ENCODE measurements at places on chromosomes 16 and 17.

DNA sequence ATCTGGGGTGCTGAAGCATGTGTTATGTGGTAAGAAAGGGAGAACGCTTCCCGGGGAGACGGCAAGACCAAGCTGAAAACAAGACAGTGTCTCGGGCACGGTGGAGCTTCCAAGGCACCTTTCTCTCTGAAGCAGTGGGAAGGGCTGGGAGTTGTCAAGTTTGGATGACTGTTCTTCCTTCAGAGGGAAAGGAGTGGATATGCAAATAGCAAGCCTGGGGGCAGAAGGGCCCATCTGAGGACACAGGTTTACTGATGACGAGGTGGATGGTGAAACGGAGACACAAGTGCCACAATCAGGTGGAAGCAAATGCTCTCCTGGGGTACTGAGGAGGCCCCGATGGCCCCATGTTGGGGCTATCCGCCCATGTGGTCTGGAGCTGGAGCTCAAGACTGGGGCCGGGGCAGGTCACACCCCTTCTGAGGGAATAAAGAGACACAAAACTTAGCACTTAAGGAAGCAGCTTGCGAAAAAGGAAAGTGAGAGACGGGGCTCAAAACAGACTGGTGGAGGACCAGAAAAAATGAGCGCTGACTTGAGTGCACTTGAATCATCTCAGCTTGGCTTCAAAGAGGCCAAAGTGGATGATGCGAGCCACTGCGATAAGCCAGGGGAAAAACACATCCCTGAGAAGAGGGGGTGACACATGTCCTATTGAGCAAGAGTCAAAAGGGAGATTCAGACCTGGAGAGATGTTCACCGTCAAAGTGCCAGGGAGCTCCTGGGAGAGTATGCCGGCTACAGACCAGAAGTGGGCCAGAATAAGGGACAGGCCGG lies 34.8 kb upstream of the MTSS2 start:
- DNase-seq: no peak

DNA sequence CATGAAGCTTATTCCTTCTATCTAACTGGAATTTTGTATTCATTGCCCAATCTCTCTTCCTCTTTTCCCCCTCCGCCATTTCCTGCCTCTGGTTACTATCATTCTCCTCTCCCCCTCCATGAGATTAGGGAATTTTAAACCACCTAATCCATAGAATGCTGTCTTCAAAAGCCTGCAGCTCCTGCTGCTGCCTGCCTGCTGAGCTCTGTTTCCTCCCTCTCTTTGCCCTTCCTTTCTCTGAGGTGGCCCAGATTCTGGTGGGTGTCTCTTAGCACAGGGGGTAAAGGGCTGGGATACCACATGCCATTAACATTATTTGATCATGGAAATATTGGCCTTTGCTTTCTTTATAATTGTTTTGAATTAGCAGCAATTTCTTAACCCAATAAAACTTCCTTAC lies 241.6 kb downstream of the CNTNAP4 start:
- DNase-seq: no peak

GRCh38 chr17:46171939-46172338 lies 21.3 kb downstream of the KANSL1 start:
- no peak for DNase-seq

DNA sequence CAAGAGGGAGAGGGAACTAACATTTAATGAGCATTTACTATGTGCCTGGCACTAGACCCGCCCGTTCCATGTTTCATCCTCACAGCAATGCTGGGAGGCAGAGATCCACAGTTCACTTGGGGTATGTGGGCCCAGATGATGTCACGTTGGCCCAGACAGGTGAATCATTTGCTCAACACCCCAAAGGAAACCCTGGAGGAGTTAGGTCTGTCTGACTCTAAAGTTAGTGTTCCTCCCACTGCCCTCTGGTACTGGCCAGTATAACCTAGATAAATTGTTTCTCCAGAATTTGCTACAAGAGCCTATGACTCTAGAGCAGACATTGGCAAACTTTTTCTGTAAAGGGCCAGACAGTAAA lies 164.6 kb downstream of the VPS53 start:
- no peak for DNase-seq

GRCh38 chr16:87321336-87322107 lies 4.3 kb upstream of the C16orf95 start:
- DNase-seq: no peak

GRCh38 chr16:15950161-15950854 lies 892 bp downstream of the ABCC1 start:
- peak; percentile 31 for DNase-seq

GRCh38 chr16:79826732-79827475 lies 226.4 kb upstream of the MAF start:
- no peak for DNase-seq

DNA sequence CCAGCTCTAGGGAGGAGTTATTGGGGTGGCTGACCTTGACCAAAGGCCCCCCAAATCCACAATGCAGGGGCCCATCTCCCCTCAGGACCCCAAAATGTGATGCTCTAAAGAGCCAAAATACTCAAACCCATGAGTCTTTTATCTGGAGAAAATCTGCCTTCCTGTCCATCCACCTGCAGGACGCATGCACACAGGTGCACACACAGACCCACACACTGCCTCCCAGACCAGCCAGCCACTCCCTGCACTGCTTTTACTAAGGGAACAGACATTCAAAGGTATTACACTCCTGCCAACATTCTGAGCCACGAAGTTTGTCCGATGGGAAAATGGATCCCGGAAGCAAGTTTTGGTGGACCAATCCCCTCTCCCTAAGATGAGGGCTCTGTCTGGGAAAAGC lies 76.1 kb upstream of the CDH5 start:
- DNase-seq: no peak

DNA sequence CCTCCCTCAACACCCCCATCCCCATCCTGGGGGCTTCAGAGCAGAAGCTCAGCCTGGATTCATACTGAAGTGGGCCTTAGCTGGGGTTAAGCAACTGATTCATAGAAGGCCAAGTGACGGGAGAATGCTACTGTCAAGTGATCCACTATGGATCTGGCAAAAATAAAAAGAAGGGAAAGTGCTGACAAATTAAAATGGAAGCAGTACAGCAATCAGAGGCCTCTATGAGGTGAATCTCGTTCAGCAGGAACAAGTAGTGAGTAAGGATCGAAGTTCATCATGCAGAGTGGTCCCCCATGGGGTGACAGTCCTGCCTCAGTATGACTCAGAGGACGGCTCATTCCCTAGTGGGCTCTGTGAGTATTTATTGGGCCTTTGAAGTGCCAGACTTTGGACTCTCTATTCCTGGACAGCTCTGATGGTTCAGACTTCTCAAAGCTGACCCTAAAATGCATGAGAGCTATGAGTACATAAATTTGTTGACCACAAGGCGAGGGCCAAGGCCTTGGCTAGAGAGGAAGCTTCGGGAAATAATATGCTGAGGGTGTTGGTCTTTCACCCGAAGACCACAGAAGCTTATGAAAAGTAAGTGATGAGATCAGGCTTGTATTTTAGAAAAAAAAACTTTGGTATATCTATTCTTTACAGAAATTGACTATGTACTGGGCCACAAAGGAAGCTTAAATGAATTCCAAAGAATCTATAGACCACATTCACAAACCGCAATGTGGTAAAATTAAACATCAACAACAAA lies 5.3 kb upstream of the NSMCE1 start:
- DNase-seq: no peak

DNA sequence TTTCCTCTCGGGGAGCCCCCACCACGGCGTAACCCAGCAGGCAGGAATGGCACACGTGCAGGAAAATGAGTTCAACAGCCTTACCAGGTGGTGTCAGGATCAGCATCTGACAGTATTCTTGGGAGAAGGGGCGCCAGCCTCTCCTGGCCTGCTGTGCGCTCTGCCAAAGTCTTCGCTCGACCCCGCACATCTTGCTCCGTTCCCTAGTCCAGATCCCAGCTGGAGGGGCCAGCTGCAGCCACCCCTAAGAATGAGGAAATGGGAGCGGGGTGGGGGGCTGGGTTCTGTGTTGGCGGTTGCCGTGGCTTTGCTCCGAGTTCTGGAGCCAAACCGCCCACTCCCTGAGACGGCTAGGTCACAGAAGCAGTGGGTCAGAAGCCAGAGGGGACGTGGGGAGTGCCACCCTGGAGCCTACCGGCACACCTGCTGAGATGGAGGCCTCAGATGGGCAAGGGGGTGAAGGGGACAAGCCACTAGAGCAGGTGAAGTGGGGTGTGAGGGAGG lies at the start of gene CHCT1:
TSS of gene CHCT1 (plus strand) at position 328 of the 504 bp plus-strand sequence. CDS start at position 432, 104 bp downstream.
- no peak for DNase-seq

DNA sequence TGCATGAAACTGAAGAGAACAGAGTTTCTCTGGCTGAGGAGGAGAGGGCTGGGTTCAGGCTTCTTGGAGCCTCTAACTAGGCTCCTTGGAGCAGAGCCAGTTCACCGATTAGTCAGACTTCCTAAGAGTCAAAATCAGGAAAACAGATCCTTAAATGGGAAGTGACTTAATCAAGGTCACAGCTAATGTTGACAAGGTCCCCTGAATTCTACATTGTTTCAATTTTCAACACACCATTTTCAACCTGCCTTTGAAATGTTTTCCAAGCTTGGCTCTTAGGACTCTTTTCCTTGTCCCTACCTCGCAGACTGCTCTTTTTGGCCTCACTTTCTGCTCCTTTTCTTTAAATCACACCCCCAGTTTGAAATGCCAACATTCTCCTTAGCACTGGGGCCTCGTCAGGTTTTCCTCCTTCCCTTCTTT lies 16.3 kb downstream of the MYL4 start:
- no peak for DNase-seq

- DNase-seq: no peak
Observed at GRCh38 chr17:29346462-29346861, 43.7 kb upstream of the TAOK1 start.

GRCh38 chr17:3534881-3535252 lies 22.7 kb downstream of the TRPV3 start:
- no peak for DNase-seq

DNA sequence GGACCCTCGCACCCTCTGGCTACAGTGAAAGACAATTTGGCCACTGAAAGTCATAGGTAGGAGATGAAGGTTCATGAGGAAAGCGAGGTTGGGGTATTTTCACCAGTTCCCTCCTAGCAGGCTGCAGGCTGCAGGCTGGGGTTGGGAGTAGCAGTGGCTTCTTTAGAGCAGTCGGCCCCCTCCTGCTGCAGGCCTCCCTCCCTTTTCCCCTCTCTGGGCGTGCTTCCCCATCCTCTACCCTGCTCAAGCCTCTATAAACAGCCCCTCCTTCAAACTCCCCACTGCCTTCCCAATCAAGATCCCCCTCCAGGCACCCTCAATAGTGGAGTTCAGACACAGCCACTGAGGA lies 41.8 kb downstream of the GAS7 start:
- no peak for DNase-seq

- no peak for DNase-seq
Observed at GRCh38 chr17:72236980-72237633, 116.3 kb downstream of the SOX9 start.

- DNase-seq: no peak
Observed at GRCh38 chr17:57025876-57026275, 47.9 kb downstream of the SCPEP1 start.

- no peak for DNase-seq
Observed at GRCh38 chr16:56910654-56911539, 21.0 kb upstream of the HERPUD1 start.

GRCh38 chr16:229731-230281 lies 557 bp upstream of the LUC7L start:
- no peak for DNase-seq

GRCh38 chr17:35991075-35991474 lies 4.5 kb upstream of the CCL14 start:
- no peak for DNase-seq

DNA sequence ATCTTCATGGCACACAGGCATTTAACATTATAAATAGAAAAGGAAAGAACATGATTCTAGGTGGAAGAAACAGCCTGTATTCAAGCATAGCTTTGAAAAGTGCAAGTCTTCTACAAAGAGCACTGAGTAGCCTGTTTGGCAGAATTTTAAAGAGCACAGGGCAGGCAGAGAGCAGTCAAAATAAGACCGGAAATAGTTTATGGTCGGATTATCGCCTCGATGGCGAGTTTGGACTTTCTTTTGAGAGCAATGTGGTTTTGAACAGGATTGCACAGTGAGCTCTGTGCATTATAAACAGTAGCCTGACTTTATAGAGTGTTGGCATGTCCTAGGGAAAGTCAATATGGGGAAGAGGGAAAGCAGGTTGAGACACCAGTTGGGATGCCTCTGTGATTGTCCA lies 6.2 kb upstream of the TMEM100 start:
- DNase-seq: no peak

DNA sequence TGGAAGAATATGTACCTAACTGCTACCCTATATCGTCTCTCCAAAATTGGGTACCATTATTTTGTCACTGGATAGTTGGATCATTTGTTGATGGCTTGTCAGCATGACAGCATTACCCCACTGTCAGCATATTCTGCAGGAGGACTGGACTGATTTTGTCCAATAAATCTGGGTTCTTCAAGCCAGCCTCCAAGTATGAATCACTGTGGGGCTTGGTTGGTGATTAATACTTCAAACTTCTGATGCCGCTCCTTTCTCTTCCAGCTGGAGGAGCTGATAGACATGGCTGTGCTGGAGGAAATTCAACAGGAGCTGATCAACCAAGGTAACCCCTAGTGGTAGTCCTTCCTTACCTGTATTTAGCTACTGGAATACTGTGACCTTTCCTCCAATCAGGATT lies 2.5 kb downstream of the RPAIN start:
- no peak for DNase-seq

DNA sequence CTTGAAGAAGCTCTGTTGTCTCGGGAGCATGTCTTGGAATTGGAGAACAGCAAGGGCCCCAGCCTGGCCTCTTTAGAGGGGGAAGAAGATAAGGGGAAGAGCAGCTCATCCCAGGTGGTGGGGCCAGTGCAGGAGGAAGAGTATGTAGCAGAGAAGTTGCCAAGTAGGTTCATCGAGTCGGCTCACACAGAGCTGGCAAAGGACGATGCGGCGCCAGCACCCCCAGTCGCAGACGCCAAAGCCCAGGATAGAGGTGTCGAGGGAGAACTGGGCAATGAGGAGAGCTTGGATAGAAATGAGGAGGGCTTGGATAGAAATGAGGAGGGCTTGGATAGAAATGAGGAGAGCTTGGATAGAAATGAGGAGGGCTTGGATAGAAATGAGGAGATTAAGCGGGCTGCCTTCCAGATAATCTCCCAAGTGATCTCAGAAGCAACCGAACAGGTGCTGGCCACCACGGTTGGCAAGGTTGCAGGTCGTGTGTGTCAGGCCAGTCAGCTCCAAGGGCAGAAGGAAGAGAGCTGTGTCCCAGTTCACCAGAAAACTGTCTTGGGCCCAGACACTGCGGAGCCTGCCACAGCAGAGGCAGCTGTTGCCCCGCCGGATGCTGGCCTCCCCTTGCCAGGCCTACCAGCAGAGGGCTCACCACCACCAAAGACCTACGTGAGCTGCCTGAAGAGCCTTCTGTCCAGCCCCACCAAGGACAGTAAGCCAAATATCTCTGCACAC lies 21.2 kb downstream of the AKAP1 start:
- DNase-seq: no peak

DNA sequence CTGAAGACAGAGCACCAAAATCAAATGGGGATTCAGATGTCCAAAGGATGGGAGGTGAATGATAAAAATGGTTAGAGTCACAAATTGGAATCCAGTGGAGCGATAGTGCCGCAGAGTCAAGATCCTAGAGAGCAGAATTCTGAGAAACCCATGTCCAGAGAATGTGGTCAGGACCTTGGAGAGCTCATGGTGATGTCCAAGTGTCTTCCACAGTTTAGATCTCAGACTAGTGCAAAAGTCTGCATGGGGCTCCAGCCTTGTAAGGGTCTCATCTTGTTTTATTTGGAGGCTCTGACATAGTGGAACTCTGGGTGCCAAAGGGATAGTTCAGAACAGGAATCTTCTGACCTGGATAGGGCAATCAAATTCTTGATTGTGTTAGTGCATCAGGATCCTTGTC lies 245.9 kb upstream of the HSBP1 start:
- no peak for DNase-seq

Data from stimulated activated effector memory CD8-positive, alpha-beta T cell treated with anti-CD3 and anti-CD28 coated beads, Interleukin-12 subunit alpha, Interleukin-12 subunit beta, amount 100 ng/mL, for 72 hours (primary cell).